ENCODE measurements at places on chromosomes 5 and 9.

- no peak for DNase-seq
These were observed 1.0 kb downstream of the EGR1 start for GRCh38 chr5:138466125-138466899.

GRCh38 chr5:14506140-14506538, 75.5 kb upstream of the OTULINL start:
- DNase-seq = no peak

DNA sequence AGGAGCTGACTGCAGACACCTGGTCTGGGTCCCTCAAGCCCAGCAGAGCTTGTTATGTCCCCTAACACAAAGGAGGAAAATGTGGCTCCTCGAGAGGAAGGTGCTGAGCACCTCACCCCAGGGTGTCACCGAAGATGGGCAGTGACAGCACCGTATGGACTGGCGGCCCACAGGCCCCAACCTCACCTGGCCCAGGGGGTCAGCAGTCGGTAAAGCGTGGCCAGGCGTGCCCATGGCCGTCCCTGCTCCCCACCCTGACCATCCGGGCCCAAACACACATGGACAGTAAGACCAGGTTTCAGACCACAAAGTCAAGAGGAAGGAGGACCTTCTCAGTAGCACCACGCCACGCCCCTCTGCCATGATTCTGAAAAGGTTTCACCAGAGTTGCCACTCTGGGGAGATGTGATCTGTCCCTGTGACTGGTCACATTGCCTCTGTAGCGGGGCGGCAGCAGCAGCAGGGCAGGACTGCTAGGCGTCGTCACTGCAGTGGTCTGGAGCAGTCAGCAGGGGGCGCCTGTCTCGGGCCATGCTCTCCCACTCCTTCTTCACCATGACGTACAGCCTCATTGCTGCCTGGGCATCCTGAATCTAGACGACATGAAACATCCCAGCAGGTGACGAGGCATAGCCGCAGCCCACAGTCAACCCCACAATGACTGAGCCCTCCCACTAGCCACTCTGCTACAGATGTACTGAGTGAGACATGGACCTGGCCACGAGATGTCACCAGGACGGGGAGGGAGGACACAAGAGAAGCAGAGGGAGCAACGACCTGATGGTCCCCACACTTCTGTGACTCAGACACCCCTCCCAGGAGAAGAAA, 11.1 kb downstream of the REXO4 start:
- DNase-seq = peak; percentile 48

DNA sequence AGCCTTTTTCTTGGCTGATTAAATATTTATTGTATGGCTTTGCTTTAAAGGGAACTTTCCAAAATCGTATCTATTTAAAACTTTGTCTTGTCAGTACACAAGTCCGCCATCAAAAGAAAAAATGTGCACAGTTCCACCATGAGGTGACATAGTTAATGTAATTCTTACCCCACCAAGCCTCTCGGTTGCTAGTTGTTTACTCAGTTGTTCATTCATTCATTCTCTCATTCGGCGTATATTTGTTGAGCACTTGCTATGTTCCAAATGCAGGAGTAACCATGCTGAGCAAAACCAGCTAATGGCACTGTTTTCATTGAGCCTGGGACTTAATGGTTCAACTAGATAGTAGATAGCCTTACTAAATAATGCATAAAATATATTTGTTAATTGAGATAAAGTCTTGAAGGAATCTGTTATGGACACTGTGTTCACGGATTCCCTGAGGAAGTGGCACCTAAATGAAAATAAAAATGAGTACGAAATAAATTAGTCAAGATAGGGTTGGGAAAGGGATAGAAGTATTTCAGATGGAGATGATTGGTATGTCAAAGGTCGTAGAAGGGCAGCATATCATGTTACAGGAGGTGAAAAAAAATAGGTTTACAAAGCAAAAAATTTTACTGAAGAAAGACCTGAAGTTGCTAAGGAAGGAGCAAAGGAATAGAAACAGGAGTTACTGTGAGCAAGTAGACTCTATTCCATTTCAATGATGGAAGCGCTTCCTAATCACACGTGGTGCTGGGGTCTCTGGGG, 1.5 kb downstream of the DCAF10 start:
- DNase-seq = no peak

DNA sequence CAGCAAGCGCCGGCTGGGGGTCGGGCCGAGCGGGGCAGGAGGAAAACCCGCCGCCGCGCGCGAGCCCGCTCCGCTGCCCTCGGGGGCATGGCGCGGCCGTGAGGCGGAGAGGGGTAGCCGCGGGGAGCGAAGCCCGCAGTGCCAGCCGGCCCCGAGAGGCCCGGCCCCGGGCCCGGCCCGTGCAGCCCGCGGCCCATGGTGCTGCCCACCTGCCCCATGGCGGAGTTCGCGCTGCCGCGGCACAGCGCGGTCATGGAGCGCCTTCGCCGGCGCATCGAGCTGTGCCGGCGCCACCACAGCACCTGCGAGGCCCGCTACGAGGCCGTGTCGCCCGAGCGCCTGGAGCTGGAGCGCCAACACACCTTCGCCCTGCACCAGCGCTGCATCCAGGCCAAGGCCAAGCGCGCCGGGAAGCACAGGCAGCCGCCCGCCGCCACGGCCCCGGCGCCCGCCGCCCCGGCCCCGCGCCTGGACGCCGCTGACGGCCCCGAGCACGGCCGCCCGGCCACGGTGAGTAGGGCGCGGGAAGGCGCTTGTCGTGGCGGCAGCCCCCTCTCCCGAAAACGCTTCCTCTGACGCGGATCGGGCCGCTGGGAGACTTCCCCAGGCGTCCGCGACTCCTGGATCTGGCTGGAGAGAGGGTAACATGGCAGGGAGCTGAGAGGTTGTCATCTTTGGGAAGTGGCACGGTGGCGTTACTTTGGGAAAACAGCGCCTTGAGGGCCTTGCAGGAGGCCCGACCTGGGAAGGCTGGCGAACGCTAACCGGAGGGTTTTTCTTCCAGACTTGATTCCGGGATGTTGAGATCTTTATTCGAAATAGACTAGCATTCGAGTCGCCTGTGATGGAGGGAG, 523 bp downstream of the MAML1 start:
- DNase-seq = no peak

DNA sequence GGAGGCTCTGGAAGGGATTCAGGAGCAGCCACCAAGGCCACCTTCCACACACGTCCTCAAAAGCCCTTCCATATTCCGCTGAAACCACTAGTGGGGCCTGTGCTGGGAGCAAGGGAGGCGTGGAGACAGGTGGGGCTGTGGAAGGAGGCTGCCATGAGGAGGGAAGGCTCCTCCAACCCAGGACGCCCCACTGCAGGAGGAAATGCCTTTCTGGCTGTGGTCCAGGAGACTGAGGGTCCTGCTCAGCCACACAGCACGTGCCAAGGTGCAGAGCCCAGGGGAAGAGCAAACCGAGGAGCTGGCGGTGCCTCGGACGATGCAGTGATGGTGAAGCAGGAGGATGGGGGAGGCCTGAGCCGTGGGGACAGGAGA, 49.5 kb downstream of the ADAMTS2 start:
- DNase-seq = no peak

GRCh38 chr9:84694248-84694647, 24.7 kb downstream of the NTRK2 start:
- no peak for DNase-seq

DNA sequence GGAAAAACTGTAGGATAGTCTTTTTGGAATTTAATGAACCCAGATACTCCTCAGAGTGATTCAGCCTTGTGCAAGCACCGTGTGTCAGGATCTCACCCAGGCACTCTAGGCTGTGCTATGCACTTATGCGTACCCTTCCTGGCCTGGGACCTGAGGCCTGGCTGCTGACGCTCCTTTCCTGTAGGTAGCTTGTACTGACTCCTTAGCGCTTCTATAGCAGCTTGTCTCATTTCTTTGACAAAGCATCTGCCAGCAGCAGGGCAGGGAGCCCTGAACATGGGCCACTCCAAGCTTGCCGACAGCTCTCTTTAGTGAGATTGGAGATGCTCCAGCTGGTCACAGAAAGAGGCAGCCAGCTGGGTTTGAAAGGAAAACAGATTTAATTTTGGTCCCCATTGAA, 147.3 kb downstream of the SGCD start:
- no peak for DNase-seq

- DNase-seq = no peak
These were observed 62.3 kb downstream of the RAPGEF1 start for GRCh38 chr9:131677444-131678180.

DNA sequence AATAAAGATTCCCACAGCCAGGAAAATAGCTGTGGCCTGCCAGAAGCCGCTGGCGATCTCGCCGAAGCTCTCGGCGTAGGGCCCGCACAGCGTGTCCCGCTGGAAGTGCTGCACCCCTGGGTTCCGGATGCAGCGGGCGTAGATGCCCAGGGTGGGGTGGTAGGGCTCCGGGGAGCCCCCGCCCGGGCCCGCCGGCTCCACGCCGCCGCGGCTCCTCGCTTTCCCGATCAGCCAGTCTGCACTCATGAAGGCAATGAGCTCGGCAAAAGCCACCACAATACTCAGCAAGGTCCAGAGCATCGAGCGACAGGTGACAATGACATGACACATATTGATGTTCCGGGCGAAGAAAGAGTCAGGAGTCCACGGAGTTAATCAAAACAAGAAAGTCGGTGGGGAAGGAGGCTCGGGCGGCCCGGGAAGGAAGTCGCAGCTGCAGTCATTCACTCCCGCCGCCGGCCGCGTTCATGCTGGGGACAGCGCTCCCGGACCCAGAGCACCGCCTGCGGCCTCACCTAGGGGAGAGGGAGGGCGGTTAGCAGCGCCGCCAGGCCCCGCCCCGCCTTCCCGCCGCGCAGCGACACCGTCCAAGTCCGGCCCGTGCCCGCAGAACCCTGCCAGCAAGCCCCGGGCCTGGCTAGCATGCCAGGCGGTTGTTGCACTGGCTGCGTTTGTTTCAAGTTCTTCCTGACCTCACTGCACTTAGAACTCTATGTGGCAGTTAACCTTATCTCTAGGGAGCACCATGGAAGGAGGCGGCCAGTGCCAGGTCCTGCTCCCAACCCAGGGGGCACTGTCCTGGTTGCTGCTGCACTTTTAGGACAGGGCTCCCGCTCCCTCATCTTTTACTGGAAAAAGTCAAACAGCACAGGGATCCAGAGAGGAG, 138.4 kb downstream of the LHFPL2 start:
- no peak for DNase-seq

DNA sequence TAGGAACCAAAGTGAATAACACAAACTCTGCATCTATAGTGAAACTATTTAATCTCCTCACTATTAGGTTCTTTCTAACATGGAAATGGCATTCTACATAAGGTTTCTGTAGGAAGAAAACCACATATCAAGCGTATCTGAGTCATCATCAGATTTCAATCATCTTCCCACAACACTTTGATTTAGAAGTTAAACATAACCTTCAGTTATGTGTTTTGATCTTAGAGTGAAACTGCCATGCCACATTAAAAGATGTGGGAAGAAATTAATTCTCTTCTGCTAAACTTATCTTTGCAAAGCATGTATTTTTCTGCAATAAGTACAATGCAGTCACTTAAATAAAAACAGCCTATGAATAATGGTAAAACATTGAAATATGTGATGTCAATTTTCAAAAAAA, 55.0 kb downstream of the MEF2C start:
- DNase-seq = no peak

DNA sequence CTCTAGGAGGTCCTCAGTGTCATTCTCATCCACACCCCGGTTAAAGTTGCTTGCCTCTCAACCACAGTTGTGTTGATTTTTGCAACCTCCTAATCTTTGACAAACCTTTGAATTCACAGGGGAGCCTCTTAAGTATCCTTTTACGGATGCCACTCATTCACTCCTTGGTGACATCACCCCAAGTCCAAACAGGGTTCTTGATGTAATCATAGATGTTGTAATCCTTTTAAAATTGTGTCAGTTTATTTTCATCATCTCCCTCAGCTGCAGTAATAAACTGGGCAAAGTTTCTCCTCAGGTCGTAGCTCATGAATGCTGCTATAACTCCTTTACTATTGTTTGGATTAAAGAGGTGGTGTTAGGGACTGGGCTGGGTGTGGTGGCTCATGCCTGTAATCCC, 637.2 kb upstream of the NUDT12 start:
- no peak for DNase-seq

DNA sequence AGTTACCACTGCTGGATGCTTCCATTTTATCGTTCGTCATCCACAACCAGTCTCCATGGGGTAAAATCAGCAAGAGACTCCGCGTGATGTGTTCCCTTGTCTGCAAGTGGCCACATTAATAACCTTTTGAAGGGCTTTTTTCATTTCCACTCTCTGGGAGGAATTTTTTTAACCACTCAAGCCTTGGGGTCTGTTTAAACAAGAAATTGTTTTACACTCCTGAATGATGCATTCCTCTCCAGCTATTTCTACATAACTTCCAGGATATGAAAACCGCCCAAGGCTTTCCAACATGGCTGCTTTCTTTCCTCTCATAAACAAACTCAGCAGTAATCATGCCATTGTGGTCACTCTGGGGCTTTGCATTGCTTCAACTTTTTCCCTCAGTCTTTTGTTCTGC, 217.2 kb upstream of the DAPK1 start:
- DNase-seq = peak; percentile 80

- no peak for DNase-seq
These were observed 22.6 kb downstream of the DBH start for GRCh38 chr9:133658442-133659431.

DNA sequence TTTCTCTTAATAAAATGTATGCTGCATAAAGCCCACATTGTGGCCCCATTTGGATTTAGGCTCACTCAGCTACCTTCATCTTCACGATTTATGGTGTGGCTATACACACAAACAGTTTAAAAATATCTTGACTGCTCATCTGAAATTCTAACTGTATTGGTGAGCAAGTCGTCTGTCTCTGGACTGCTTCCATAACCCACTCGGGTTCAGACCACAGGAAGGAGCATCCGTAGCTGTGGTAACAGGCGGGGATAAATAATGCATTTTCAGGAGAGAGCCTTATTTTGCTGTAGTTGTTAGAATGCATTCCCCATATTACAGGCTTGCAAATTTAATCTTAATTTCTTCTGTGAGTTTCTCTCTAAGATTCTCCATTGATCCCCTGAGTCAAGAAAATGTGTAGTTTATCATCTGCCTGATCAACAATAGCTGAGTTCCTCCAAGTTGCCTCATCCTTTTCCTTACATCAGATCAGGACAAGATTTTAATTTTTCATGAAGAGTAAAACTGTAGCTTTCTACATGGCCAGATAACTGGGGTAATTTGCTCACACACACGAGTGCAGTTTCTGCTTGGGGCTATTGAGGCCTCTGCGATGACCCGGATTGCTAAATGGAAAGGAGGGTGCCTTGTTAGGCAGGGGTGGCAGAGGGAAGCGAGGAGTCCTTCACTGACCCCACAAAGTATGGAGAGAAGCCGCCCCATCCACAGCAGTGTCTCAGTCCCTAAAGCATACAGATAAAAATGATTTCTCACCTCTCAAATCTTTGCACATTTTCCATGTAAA, 133.9 kb downstream of the FSTL4 start:
- DNase-seq = no peak

DNA sequence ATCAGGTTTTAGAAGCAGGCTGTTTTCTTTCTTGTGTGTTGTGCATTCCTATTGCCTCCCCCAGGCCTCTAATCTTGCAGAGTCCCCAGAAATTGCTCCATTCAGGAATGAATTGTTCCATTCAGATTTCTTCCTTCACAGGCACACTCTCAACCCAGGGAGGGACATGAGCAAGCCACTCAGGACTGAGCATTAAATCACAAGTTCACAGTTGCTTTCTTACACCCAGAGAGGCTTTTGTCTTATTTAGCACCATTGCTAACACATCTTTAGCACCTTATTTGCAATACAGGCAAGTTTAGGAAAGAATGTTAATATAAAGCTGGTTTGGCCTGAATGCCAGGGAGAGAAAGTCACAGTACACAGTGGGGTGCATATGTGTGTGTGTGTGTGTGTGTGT, 221.4 kb downstream of the RAB3C start:
- DNase-seq = no peak

GRCh38 chr9:126854734-126855133, 5.7 kb upstream of the ZBTB34 start:
- no peak for DNase-seq

GRCh38 chr9:136058084-136058483, 37.0 kb downstream of the NACC2 start:
- DNase-seq = no peak
